Mammary microvascular endothelial cell (primary cell): ENCODE measurements at places on chromosomes 11 and 22. TPM values are rescaled to one million over a fixed set of nuclear protein-coding genes. Genes with fewer than 3 reads are reported as not detected.

The ROBO4 gene
- total RNA-seq: 405 and 425 TPM in 2 replicates

The CNTF gene
- 0.27 and 0.34 TPM in 2 replicates for total RNA-seq

The FZD4 gene
- total RNA-seq: 140 and 151 TPM in 2 replicates

The SLC22A25 gene
- not detected in 2 replicates for total RNA-seq

The PPME1 gene
- 20.5 and 30.0 TPM in 2 replicates for total RNA-seq

The MAP6 gene
- total RNA-seq: 0.30 and 0.87 TPM in 2 replicates

The MMP12 gene
- total RNA-seq: 0.05 TPM in 1 of 2 replicates, not detected in the other

The TTLL12 gene
- total RNA-seq: 78.5 and 89.1 TPM in 2 replicates

The OR52E1 gene
- not detected in 2 replicates for total RNA-seq

The CBLIF gene
- total RNA-seq: not detected in 2 replicates

The ASCL2 gene
- not detected in 2 replicates for total RNA-seq

The SPINDOC gene
- 26.6 and 30.0 TPM in 2 replicates for total RNA-seq

The MAPK8IP1 gene
- 2.2 and 3.5 TPM in 2 replicates for total RNA-seq

The MB gene
- not detected in 2 replicates for total RNA-seq

The MFRP gene
- total RNA-seq: 0.07 TPM in 1 of 2 replicates, not detected in the other

The HEPHL1 gene
- not detected in 2 replicates for total RNA-seq

The CEP126 gene
- total RNA-seq: 0.34 and 0.60 TPM in 2 replicates

The UBQLNL gene
- 0.25 TPM in 1 of 2 replicates, not detected in the other for total RNA-seq

The THRSP gene
- not detected in 2 replicates for total RNA-seq

The TTC36 gene
- 0.39 TPM in 1 of 2 replicates, not detected in the other for total RNA-seq

The NLRP6 gene
- not detected in 2 replicates for total RNA-seq

The FOLR2 gene
- not detected in 2 replicates for total RNA-seq

The PRDM11 gene
- total RNA-seq: 4.2 and 5.2 TPM in 2 replicates
